AG09319 (cell line): ENCODE measurements at places on chromosomes 7 and 10.

DNA sequence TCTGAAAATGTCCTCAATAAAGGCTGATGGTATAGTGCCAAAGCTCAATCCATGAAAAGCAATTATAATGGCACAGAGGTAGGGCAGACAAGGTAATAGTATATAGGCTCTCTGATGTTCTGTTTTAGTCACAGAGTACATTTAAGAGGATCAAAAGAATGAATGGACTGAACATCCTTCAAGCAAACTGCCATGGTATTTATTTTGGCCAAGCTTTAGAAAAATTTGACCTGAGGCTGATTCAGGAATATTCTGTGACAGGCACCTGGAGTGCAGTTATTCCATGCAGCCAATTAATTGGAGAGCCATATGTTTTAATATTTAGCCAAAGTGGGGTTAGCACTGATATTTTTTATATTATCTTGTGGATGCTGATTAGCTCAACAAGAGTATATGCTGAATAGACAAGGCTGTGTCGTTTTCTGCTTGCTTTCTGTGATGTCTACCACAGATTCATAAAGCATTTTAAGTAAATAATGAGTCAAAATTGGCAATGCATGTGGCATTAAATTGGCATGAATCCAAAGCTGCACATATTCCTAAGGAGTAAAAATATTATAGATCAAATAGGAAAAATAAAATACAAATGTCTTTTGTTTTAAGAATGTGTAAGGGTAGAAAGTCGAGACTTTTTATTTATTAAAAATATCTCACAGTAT, 177.4 kb downstream of the PCLO start:
- no peak for DNase-seq

DNA sequence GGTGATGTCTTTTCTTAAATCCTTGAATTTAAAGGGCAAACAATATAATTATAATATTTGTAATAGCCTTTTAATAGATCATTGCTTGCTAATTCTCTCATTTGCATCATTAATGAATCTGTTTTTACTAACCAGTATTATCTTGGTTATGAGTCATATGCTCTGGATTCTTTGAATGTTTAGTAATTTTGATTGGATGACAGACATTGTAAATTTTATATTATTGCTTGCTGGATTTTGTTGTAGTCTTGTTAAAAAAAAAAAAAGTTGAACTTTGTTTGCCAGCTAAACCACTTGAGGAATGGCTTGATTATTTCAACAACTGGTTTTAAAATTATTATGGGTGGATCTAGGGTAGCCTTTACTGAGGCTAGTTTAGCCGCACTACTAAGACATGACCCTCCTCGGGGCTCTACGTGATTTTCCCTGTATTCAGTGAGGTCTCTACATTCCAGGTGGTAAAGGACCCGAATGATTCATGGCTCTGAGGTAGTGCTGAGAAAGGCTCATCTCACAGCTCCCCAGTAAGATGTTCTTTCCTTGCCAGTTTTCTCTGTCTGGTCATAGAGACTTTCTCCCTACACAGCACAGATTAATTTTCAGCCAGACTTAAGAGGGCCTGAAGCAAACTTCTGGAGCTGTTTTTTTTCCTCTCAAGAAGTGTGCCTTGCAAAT, 8.5 kb downstream of the C10orf90 start:
- DNase-seq: no peak

DNA sequence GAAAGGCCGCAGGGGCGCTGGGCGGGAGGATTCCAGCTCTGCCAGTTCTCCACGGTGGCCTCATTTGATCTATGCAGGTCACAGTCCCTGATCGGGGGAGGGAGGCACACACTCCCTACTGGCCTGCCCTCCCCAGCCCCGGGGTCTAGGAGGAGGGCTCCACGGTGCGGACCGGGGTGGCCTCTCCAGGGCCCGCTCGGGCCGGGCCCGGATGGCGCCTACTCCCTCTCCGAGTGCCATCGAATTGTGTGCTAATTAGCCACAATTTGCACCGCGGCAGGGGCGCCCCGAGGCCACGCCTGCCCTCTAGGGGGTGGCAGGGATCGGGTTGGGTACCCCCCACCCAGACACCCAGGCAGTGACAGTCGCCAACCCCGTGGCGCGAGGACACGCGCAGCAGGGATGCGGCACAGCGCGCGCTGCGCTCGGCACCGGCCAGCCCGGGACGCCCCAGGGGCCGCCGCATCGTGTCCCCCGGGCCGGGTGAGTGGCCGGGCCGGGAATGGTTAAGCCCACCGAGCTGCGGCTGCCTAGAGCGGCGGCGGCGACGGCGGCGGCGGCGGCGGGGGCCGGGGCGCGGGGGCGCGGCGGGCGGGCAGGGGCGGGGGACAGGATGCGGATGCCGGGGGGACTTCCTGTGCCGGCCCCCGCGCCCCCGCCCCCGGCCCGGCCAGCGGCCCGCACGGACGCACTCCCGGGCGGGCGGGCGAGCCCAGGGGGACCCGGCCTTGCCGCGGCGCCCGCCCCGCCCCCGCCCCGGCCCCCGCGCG, at the start of gene ZNF853:
Gene ZNF853 (plus strand): TSS at position 658 of the 770 bp plus-strand sequence. CDS start 565 bp downstream, outside the sequence.
- DNase-seq: no peak

DNA sequence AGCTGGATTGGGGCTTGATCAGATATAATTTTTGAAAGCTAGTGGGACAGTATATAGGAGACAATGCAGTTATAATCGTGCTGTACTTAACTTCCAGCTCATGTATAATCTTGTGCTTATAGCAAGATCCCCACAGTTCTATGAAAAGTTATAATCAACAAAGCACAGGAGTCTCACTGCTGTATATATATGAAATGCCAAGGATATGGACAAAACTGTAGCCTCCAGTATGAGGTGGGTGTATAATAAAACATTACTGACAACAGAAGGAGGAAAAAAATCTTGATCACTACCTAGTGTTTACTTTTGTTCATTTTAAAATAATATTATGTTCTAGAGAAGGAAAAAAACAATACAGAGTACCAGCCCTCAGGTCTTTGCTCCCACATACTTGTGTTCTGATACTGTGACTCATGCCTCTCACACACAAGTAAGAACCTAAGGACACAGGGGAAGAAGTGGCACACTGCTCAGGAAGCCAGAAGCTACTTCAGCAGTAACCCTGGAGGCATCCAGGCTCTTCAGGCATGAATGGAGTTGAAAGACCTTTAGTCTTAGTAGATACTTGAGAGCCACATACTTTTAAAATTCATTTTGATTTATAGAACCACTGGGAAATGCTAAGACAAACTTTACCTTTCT, 265.7 kb upstream of the IMMP2L start:
- DNase-seq: no peak
